ENCODE measurements at places on chromosomes 1 and 21. TPM values are rescaled to one million over a fixed set of nuclear protein-coding genes. Genes with fewer than 3 reads are reported as not detected.

The RYR2 gene
- 0.32 TPM for total RNA-seq

The SLAMF6 gene
- total RNA-seq = not detected

GRCh38 chr1:174964261-174964971 lies 35.3 kb upstream of the CACYBP start:
- peak; percentile 21 for DNase-seq

DNA sequence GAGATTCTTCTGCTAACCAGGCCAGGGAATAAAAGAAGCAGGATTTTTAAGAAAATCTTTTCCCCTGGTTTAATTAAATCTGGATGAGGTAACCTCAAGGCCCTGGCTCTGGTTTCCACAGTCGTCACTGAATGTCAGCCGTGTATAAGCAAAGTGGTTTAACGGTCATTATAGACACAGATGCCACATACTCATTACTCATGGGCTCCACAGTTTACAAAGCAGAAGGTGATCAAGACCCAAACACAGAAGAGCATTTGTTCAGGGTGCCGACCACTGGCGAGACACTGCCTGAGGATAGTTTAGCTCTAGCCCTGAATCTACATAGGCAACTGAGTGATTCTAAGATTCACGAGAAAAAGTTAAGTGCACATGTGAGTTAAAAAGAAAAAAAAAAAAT lies 27.8 kb upstream of the RAP1GAP start:
- DNase-seq = no peak

DNA sequence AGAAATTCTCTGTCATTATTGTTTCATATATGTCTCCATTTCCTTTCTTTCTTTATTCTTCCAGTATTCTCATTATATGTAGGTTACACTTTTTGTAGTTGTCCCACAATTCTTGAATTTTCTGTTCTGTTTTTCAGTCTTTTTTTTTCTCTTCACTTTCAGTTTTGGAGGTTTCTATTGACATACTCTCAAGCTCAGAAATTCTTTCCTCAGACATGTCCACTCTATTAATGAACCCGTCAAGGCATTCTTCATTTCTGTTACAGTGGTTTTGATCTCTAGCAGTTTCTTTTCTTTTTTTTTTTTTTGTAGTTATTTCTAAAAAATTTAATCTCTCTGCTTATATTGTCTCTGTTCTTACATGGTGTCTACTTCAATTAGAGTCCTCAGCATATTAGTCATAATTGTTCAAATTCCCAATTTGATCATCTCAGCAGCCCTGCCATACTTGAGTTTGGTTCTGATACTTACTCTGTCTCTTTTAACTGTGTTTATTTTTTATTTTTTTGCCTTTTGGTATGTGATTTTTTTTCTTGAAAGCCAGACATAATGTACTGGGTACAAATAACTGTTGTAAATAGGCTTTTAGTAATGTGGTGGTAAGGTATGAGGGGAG lies 49.5 kb upstream of the KCNK2 start:
- no peak for DNase-seq

GRCh38 chr1:116152950-116153691 lies 41.9 kb downstream of the MAB21L3 start:
- no peak for DNase-seq

The ZNF695 gene
- total RNA-seq = 19.6 TPM

DNA sequence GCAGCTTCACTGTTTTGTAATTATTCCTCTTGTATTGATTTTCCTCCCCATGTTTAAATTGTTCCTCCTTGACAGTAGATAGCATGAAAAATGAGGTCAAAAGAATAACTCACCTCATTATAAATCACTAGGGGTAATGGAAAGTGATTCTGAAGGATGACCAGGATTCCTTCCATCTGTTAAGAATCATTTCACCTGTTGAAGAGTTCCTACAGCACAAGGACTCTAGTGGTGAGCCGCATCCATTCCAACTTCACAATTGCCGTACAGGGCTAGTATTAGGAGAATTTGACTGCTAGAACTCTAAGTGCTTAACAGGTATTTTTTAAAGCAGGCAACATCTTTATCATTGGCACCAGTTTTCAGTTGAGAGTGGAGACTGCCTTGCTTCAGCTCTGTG lies 13.7 kb downstream of the PPP1R12B start:
- DNase-seq = no peak

- DNase-seq = no peak
Observed at GRCh38 chr1:58845942-58846341, 62.1 kb upstream of the JUN start.

The FOXD2 gene
- 0.68 TPM for total RNA-seq

GRCh38 chr1:161838885-161839284 lies 72.8 kb downstream of the ATF6 start:
- no peak for DNase-seq

GRCh38 chr1:197130677-197131304 lies 15.7 kb downstream of the ASPM start:
- no peak for DNase-seq

The SH2D2A gene
- total RNA-seq = 2.9 TPM

- no peak for DNase-seq
Observed at GRCh38 chr1:214317300-214317699, 36.3 kb downstream of the SMYD2 start.

- DNase-seq = no peak
Observed at GRCh38 chr1:211705467-211706091, 30.2 kb upstream of the NEK2 start.

DNA sequence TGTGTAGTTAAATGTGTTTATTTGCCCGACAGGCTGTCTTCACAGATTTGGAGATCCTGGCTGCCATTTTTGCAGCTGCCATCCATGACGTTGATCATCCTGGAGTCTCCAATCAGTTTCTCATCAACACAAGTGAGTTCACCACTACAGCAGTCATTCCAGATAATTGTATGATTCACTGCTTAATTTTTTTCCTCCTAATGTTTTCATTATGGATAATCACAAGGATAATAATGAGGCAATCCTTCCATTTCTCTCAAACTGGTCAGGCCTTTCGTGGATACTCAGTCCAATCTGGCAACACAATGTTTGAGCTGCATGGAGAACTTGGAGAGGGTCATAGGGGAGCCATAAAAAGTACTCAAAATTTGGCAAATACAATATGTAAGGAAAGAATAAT lies 168.3 kb upstream of the SGIP1 start:
- DNase-seq = no peak

DNA sequence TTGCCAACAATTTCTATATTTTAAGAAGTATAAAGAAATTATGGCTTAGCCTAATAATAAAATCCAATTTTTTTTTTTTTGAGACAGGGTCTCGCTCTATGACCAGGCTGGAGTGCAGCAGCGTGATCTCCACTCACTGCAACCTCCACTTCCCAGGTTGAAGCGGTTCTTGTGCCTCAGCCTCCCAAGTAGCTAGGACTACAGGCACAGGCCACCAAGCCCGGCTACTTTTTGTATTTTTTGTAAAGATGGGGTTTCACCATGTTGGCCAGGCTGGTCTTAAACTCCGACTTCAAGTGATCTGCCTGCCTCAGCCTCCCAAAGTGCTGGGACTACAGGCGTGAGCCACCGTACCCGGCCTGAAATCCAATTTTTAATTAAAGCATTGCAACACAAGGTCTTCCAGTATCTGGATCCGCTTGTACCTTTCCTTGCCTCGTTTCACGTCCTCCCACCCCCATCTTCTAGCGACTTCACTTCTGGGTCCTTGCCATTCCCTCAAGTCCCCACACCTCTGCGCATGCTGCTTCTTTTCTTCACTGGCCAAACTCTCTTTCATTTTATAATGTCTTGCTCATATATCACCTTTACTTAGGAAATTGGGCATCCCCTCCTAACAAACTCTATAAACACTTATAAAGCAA lies 2.3 kb downstream of the FUBP1 start:
- DNase-seq = no peak

The LEFTY2 gene
- total RNA-seq = not detected

DNA sequence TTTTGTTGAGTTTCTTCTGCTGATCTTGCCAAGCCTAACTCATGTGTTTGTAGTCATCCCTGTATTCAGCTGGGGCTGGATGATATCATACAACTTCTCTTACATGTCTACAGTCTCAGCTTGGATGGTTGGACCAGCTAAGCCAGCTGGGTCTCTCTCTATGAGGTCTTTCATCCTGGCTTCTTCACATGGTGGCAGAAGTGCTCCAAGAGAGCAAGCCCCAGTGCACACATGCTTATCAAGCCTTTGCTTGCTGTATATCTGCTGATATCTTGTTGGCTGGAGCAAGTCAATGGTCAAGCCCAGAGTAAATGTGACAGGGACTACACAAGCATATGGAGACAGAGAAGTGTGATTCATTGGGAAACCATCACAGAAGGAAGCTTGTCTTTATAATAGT lies 29.2 kb upstream of the SLC44A5 start:
- no peak for DNase-seq

GRCh38 chr1:118977600-118977999 lies 10.5 kb downstream of the TBX15 start:
- DNase-seq = no peak

- no peak for DNase-seq
Observed at GRCh38 chr1:30730346-30731108, 7.1 kb upstream of the MATN1 start.

The GPR157 gene
- total RNA-seq = 12.5 TPM

The S100A13 gene
- 104 TPM for total RNA-seq

GRCh38 chr1:207902566-207902965 lies 8.4 kb downstream of the CD34 start:
- no peak for DNase-seq

- peak; percentile 65 for DNase-seq
Observed at GRCh38 chr21:37072274-37072987, 440 bp downstream of the PIGP start.

DNA sequence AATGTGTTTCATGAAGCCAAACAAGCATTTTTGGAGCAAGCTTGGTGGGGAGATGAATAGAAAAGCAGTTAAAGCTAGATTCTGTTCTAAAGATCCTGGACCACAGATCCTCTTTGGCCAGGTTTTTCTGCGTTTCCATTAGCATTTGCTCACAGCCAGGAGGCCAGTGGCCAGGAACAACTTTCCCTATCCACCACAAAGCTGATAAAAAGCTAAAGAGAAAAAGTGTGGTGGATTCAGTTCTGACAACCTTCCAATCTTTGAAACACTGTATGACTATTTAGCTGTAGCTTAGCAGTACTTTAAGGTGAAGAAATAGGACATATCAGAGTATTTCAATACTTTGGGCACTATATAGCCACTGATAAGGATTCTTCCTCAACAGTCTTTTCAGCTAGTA lies 3.0 kb upstream of the NEK7 start:
- no peak for DNase-seq
